ENCODE measurements at places on chromosomes 16 and 17.

- DNase-seq = no peak
These were observed 121.0 kb upstream of the IRX3 start for GRCh38 chr16:54407596-54407995.

GRCh38 chr17:77049440-77049839, 91.3 kb upstream of the SEC14L1 start:
- DNase-seq = no peak

DNA sequence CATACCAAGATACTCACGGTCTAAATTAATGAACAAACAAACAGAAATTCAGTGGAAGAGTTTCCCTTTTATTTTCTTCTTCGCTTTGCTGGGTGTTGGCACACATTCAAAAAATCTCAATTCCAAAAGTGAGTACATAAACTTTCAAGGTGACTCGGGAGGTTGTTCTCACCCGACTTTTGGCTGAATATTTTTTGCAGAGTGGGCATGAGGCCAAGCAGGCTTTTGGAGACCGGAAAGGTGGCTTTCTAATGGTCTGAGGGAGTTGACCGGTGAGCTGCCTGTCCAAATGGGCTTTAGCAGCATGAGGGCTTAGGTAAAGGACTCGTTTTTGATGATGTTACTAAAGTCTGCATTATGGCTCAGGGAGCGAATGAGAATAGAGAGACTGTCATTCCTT, 318.7 kb downstream of the CPPED1 start:
- no peak for DNase-seq

DNA sequence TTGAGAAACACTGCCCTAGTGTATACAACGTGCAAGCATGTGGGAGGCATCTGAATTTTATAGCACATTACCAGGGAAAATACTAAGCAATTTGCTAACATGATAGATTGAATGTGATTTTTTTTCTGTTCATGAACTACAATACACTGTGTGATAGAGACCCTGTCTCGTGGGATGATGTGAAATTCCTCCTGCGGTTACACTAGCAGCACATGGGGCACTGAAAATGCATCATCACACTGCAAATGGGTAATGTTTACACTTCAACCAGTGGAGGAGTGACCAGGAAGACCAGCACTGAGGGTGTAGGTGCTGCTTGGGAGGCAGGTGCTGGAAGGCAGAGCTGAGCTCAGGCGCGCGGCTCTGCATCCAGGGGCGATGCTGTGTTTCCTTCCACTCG, 28.8 kb downstream of the ORC6 start:
- no peak for DNase-seq

DNA sequence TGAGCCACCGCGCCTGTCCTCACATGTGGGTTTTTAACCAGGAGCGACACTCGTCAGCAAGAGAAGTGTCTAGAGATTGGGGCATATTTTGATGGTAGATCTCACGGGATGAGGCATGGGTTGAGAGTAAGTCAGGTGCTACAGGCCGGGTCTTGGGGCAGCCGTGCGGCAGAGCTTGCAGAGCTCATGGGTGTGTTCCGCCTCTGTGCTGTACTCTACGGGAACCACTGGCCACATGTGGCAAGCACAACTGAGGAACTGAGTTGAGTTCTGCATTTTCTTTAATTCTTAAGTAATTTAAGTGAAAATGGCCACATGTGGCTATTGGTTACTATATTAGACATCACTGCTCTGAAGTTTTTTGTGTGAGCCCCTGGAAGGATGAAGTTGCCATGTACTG, 9.6 kb downstream of the CLUAP1 start:
- DNase-seq = no peak

- no peak for DNase-seq
These were observed 489.9 kb downstream of the SHISA9 start for GRCh38 chr16:13391337-13391736.

- DNase-seq = no peak
These were observed 1.1 kb downstream of the ATP1B2 start for GRCh38 chr17:7651665-7652387.

- DNase-seq = no peak
These were observed 791 bp upstream of the PLD6 start for GRCh38 chr17:17206913-17207335.

GRCh38 chr17:56505154-56505756, 88.2 kb upstream of the NOG start:
- no peak for DNase-seq

- DNase-seq = no peak
These were observed 17.1 kb downstream of the ZNF768 start for GRCh38 chr16:30509081-30509765.

- no peak for DNase-seq
These were observed 660 bp downstream of the RHBDF1 start for GRCh38 chr16:71540-72401.

- DNase-seq = no peak
These were observed 1.9 kb upstream of the GDPD3 start for GRCh38 chr16:30115238-30115637.

- DNase-seq = no peak
These were observed 7.8 kb downstream of the ADGRG3 start for GRCh38 chr16:57675741-57676551.

DNA sequence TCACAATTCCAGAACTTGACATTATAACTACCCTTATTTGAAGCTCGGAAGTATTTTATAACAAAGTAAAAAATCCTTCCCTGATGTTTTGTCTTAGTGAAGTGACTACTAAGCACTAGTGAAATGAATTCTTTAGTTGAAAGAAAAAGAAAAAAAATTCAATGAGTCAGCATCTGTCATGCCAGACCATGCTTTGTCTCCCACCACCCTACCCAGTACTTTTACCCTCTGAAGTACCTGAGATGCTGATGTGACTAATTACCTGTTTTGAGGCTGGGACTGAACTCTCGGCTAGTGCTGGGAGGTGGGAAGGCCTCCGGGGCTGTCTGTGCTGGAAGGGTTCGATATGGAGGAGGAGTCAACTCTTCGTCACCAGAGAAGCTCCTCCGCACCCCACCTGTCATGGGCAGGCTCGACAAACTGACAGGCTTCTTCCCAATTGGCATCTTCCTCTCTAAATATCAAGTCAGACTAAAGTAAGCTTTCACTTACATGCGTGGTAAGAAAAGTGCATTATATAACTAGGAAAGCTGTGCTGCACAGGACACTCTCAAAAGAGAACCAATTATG, 19.6 kb downstream of the NME2 start:
- no peak for DNase-seq

Measured in stimulated activated CD8-positive, alpha-beta memory T cell treated with anti-CD3 and anti-CD28 coated beads, Interleukin-15, amount 100 ng/mL, for 48 hours (primary cell).